Fibroblast of the aortic adventitia (primary cell): ENCODE measurements at places on chromosomes 1 and 21.

- no peak for DNase-seq
Measured at GRCh38 chr1:91014475-91014874, 7.4 kb downstream of the ZNF644 start.

DNA sequence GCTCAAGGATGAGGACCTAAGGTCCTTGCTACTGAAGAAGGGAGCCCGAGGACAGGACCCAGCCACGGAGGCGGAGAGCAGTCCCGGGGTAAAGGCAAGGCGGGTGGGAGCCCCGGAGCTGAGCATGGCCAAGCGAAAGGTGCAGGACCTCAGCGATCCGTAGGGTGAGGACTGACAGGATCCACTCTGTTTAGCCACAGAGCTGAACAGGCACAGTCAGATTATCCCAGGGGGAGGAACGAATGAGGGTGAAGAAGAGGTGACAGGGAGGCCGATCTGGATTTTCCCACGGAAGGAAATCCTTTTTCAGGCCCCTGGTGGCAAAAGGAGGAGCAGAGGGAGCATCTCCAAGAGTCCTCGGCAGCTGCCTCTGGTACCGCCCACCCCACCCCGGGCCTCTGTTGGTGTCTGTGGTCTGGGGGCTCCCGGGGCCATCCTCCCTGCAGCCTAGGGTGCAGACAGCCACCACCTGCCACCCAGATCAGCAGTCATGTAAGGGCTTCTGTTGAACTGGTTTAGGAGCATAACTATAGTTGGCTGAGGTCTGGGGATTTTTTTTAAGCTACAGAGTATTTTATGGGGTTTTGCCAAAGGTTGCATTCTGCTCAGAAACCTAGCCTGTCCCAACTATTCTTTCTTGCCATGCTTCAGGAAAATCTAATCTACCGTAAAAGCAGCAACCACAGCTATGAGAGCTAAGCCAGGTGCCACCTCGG, 32.3 kb upstream of the LBR start:
- peak; percentile 63 for DNase-seq

GRCh38 chr21:28402616-28402989, 590.1 kb downstream of the LTN1 start:
- peak; percentile 39 for DNase-seq

GRCh38 chr1:239558991-239559390, 172.6 kb downstream of the CHRM3 start:
- DNase-seq: no peak

DNA sequence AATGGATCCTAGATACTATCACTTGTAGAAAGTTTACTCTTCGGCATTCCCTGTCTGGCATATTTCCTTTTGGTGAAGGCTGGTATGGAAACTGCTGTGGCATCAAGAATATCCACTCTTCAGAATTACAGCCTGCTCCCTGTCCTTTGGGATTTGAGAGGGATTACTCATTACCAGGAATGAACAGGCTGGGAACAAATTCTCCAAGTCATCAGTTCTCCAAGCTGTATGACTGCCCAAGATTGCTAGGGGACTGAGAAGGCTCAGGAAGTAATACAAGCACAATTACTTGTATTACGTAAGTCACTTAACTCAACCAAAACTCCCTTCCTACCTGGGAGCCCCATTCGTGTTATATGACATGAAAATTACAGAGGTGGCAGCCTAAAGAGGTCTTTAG, 49.6 kb downstream of the CD58 start:
- DNase-seq: peak; percentile 78

DNA sequence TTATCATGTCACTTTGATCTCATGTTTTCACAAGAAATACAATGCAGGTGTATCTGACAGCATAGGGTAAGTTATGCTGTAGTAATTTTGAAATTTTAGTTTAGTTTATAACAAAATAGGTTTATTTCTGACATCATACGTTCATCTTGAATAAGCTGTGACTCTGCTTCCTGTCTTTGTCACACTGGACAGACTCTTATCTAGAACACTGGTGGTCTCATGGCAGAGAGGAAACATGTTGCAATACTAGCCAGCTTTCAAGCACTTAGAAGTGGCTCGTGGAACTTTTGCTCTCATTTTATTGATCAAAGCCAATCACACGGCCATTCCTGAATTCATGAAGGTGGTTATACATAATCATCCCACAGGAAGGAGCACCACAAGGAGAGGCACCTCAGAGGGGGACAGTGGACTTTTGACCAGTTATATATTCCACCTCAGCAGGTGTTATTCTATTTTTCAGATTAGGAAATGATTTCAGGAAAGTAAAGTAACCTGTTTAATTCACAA, 46.5 kb downstream of the CYP2J2 start:
- DNase-seq: peak; percentile 1

- DNase-seq: no peak
Measured at GRCh38 chr1:174194461-174194860, 35.1 kb downstream of the RABGAP1L start.

DNA sequence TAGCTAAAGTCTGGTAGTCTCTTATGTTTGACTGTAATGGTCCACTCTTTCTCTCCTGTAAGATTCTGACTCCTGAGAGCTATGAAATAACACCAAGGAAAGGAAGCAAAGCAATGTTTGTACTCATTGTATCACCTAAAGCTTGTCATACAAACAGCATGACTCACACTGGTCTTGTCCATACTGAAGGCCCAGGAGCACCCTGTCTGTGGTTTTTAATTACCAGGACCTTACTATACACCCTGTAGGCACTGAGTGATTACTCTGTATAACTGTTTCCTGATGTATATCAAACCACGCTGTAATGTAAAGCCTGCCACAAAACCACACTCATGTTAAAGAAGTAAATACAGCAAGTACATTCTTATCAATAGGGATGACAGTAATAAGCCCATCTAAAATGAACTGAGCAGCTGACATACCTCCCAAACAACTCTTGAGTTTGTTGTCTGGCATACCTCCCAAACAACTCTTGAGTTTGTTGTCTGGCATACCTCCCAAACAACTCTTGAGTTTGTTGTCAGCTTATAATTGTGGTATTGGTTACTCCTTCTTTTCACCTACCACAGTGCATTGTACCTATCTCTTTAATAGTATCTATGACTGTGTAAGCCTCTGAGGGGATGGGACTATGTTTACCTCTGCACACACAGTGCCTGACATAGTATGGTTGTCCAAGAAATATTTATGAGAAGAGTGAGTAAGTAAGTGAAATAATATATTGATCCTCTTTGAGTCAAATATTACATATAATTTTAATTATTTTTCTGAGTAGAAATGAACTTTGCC, 11.6 kb upstream of the TNFSF18 start:
- DNase-seq: peak; percentile 17

DNA sequence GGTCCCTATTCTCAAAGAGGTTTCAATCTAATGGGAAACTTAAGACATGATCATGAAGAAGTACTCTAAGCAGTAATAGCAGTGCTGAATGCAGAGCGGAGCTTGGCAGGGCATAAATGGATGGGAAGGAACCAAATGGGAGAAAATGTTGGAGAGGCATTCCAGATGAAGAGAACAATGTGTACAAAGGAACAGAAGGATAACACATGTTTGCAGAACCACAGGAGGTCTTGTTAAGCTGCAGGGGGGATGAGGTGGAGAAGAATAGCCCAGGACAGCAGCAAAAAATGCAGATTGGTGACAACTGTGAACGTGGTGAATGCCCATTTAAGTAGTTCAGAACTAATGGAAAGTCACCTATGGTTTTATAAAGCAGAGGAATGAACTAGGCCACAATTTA, 99.1 kb downstream of the ASTN1 start:
- DNase-seq: no peak

GRCh38 chr1:41379738-41380130, 18.5 kb downstream of the FOXO6 start:
- DNase-seq: no peak
